GM20000 (cell line): ENCODE measurements at places on chromosomes 1 and 21.

DNA sequence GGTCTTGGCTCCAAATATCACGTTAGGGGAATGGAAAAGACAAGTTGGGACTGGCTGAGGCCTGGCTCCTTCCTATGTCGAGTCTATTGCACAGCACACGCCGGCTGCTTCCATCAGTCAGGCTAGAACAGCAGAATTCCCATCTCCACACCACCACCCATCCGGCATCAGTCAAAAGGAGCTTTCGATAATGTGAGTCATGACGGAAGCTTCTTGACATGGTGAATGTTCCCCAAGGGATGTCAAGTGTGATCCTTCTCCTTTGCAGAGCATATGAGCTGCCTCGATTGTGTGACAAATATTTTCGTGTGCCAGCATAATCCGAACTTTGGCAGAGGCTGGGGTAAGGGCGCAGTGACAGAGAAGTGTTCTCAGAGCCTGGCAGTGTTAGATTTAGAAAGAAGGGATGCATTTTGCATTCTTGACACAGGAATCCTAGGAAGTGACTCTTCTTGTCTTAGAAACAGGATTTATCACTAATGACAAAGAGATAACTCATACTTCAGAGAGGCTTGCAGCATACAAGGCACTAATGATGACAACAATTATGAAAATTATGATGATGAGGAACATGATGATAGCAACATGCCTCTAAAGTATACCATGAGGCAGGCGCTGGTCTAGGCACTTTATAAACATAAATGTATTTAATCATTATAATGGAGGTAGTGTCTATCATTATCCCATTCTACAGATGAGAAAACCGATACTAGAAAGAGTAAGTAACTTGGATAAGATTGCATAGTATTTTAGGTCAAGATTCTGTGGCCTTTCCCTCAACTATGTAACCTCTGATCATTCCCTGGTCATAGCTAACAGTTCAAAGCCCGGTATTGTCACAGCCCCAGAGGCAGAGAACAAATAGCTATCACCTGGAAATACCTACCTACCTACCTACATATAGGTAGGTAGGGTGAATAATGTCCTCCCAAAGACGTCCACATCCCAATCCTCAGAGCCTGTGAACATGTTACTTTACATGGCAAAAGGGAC lies 135.0 kb downstream of the KCNJ6 start:
- DNase-seq: no peak

GRCh38 chr1:213103377-213104306 lies 52.6 kb downstream of the RPS6KC1 start:
- DNase-seq: peak; percentile 10

GRCh38 chr1:67997746-67998145 lies 52.7 kb downstream of the DIRAS3 start:
- no peak for DNase-seq

GRCh38 chr1:19802269-19802668 lies 2.6 kb upstream of the TMCO4 start:
- DNase-seq: no peak

- no peak for DNase-seq
These were observed 26.4 kb downstream of the SORT1 start for GRCh38 chr1:109371341-109371739.

DNA sequence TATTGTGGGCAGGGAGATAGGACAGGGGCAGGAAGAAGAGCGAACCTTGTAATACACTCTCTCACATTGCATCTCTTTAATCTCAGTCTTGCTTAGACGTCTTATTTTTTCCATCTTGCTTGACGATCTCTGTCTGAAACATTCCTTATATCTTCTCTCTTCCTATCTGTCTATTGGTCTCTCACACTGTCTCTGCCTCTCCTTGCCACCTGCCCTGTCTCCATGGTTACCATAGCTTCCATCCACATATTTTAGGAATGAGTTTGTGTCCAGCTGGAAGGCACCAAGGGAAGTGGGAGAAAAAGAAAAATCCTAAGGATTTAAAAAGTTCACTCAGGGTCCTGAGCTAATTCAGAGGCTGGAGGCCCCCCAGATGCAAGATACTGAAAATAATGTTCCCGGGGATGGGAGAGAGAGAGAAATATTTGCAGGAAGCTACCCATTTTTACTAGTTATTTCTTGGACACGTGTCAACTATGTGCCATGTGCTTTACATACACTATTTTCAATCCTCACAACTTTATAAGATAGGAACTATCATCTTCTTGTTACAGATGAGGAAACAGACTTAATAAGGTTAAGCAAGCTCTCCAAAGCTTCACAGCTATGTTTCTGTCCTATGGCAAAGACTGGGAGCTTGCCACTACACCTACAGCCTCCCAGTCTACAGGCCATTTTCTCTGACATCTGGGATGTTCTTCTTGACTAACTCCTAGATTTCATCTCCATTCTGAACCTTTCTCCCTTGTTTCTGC lies 933 bp downstream of the ANKRD34A start:
- DNase-seq: no peak

- DNase-seq: no peak
These were observed 10.2 kb downstream of the PLXNA2 start for GRCh38 chr1:208233978-208234377.

DNA sequence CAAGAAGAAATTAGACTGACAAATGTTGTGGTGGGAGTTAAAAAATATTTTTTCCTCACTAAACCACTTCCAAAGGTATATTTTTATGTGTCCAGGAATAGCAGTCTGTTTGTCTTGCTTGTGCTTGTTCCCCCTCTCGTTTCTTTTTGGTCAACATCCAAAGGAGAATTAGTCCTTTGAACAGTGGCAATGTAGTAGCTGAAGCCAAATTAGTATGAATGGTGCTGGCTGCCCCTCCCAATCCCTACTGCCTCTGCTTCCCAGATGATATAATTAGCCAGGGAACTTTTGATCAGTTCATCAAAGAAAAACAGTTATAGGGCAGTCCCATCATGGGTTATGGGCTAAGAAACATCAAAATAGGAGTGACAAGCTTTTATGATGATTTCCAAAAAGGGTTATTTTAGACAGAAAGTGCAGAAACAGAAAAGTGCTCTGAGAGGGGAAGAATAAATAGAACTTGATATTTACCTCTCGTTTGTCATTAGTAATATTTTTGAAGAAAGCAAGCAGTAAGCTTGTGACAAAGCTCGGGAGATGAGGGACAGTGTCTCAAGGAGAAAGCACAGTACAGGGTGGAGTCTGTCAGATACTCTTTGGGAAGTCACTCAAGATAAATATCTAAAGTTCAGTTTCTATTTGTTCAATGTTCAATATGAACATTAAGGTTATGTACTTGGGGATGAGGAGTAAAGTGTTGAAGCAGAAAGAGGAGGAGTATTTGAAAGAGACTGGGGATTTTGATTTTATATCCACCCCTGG lies 239.1 kb downstream of the HLX start:
- no peak for DNase-seq

GRCh38 chr1:226424221-226425003 lies 16.5 kb upstream of the PARP1 start:
- DNase-seq: peak; percentile 69

- DNase-seq: no peak
These were observed 1069.4 kb upstream of the ADGRL2 start for GRCh38 chr1:80731241-80731894.

- no peak for DNase-seq
These were observed 55.2 kb downstream of the CD247 start for GRCh38 chr1:167463080-167463479.

- no peak for DNase-seq
These were observed 1046.7 kb upstream of the B3GALT2 start for GRCh38 chr1:194233069-194233468.

- DNase-seq: no peak
These were observed 105.5 kb upstream of the SPAG17 start for GRCh38 chr1:118290571-118290970.

DNA sequence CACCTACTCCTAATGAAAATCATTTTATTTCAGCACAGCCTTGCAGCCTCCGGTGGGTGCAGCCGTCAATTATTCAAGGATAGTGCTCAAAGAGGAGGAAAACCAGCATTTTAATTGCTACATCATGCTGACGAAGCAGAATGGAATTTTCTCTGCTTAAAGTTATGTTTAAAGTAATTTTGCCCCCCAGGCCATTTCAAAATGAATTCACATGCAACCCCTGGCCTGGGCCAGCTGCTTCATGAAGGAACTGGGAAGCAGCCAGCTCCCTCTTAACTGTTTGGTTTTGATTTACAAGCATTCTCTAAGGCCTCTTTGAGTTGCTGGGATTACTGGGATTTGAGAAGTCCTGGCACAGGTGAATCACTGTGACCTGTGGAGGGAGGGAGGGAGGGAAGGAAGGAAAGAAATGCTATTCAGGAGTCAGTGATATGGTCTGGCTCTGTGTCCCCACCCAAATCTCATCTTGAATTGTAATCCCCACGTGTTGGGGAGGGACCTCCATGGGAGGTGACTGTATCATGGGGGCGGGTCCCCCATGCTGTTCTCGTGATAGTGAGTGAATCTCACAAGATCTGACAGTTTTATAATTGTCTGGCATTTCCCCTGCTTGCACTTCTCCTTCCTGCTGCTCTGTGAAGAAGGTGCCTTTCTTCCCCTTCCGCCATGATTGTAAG lies 66.0 kb downstream of the PGBD5 start:
- DNase-seq: no peak

- no peak for DNase-seq
These were observed 20.3 kb upstream of the CCN1 start for GRCh38 chr1:85560305-85560704.

DNA sequence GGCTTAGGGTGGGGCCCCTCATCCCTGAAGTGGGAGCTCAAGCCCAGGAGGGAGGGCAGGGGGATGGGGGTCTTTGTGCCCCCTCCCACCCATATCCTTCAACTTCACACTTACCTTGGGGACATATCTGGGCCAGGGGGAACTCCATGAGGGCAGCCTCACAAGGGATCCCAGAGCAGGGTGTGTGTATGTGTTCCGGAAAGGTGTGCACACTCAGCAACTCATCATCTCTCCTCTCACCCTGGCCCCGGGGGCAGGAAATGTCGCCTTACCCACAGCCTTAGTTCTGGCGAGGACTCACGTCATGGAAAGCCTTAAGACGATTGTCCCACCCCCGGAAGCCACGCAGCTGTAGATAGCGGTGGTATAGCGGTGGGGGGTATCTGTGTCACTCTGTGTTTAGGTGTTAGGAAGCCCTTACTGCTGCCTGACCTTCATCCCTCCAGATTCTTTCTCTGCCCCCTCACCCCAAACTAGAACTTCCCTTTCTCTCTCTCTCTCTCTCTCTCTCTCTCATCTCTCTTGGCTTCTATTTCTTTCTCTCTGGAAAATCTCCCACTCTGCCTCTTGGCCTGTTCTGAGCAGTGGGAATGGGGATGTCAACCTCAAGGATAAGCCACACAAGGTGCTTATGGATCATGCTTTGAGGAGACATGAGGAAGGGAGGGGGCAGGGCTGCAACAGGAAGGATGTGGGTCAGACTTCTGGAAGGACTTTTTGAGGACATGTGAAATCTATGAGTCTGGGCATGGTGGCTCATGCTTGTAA lies at the start of gene SH2D2A:
SH2D2A (minus strand) TSS at position 288 of the 768 bp plus-strand sequence; CDS start at position 148, 140 bp downstream.
- DNase-seq: peak; percentile 89

- peak; percentile 73 for DNase-seq
These were observed 3.7 kb upstream of the SEMA4A start for GRCh38 chr1:156149374-156150332.

DNA sequence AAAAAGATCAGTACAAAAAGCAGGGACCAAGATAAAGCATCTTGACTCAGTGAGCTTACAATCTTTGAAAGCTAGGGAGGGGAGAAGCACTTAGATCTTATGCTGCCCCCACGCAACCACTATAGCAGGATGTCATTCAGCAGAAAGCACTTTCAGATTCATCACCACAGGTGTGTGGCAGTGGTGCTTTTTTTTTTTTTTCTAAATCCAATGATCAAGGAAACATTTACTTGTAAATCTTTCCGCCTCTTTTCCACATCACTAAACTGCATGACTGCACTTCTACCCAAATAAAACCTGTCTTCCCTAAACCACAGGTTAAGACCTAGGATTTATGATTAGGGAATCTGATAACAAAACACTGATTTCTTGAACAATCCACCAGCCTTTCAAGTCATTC lies 154.8 kb downstream of the SLC45A1 start:
- peak; percentile 51 for DNase-seq

- DNase-seq: peak; percentile 64
These were observed 41.2 kb upstream of the CFAP298 start for GRCh38 chr21:32653326-32653901.

- no peak for DNase-seq
These were observed 178.0 kb upstream of the DPT start for GRCh38 chr1:168907053-168907452.

GRCh38 chr1:218711884-218712674 lies 366.9 kb downstream of the TGFB2 start:
- DNase-seq: no peak

GRCh38 chr1:219988387-219988786 lies 57.9 kb downstream of the EPRS1 start:
- peak; percentile 34 for DNase-seq

DNA sequence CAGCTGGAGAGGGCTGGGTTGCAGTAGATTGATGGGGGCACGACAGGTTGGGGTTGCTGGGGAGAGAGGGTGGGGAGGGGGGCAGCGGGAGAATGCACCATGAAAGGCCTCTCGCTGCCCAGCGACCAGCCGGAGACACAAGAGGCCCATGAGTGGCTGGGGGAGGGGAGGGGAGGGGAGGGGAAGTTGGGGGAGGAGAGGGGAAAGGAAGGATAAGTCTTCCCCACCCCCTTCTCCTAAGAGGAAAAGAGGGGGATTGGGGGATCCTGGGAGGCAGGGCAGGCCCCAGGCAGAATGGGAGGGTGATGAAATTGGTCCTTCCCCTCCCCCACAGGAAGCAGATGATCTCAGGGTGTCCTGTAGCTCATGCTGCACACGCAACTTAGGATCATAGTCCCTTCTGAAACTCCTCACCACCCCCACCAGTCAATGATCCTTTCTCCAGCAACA lies 45.7 kb downstream of the PAX7 start:
- DNase-seq: no peak

- DNase-seq: no peak
These were observed 3.0 kb downstream of the ARHGAP30 start for GRCh38 chr1:161066694-161067093.
